ENCODE measurements at places on chromosomes 2 and 18.

- DNase-seq = no peak
Observed at GRCh38 chr18:2354292-2354691, 217.0 kb downstream of the METTL4 start.

DNA sequence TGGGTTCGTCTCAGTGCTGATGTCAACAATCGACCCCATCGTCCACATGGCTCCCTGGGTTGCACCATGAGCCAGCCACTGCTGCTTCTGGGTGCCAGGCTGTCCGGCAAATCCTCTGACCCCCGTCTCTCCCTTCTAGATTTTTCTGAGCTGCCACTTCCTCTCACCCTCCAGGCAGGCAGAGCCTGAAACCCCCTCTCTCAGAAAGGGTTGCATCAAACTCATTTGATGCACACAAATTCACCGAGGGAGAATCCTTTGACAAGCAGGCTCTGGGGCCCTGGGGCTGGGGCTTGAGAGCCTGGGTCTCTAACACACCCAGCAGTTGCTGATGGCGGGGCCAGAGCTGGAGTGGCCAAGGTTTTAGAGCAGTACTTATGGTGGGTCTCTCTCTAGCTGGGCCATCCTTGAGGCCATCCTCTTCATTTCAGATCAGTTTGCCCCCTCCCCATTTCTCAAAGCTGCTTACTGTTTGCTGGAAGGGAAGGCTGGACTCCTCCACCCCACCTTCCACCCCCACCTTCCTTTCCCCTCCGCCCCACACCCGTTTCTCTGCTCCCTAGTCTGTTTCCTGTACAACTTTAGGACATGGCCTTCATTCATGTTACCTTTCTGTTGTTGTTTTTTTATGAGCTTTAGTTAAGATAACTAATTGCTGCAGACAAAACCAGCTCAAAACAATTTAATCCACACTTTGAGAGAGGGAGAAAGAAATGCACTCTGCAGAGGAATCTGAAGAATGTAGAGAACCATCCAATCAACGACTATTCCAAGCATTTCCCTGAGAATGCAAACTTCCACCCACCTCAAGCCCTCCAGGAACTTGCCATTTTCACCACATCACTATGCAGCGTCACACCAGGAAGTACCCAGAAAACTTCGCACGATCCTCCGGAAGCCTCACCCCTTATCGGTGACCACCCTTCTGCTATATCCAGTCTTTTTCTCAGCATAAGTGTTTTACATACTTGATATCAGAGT lies 69.5 kb downstream of the ARL4C start:
- DNase-seq = no peak

DNA sequence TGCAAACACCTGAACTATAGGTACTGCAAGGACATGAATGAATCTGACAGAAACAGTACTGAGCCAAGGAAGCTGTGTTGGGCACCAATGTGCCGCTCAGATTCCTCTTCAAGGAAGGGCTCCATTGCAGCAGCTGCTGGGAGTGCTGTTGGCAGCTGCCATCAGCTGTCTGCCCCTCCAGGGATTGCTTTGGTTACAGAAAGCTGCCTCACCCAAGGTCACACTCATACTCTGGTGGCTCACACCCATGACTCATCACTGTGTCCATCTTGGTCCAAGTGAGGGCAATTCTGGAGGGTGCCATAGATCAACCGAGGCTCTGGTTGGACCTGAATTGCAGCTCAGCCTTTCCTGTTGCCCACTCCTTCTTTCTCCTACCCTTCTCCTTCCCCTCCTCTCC lies 24.4 kb upstream of the TRPM8 start:
- no peak for DNase-seq

- DNase-seq = no peak
Observed at GRCh38 chr2:38066421-38067115, 9.4 kb downstream of the CYP1B1 start.

DNA sequence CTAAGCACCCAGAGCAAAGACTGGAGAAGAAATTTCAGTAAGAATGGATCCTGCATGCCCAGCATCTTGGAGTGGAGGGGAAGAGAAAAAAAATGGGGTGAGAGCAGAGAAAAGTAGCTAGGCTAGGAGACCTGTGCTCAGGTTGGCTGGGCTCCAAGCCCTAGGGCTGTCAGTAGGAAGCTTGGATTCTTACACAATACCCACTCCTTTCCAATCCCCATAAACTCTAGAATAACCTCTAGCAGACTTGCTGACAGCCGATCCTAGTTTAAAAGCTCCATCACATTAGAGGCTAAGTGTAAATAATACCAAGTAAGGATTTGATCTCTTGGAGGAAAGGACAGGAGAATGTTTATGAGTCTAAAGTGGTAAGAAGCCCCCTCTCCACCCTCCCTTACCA lies 46.2 kb upstream of the NABP1 start:
- DNase-seq = no peak

DNA sequence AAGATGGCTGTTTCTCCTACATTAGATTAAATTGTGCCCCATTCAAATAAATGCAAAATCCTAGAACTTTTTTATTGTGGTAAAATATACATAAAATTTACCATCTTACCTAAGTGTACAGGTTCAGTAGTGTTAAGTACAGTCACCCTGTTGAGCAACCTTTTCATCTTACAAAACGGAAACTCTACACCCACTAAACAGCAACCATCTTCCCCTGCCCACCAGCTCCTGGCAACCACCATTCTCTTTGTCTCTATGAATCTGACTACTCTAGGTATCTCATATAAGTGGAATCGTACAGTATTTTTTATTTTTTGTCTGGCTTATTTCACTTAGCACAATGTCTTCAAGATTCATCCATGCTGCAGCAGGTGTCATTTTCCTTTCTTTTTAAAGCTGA lies 53.0 kb downstream of the ASXL2 start:
- no peak for DNase-seq

DNA sequence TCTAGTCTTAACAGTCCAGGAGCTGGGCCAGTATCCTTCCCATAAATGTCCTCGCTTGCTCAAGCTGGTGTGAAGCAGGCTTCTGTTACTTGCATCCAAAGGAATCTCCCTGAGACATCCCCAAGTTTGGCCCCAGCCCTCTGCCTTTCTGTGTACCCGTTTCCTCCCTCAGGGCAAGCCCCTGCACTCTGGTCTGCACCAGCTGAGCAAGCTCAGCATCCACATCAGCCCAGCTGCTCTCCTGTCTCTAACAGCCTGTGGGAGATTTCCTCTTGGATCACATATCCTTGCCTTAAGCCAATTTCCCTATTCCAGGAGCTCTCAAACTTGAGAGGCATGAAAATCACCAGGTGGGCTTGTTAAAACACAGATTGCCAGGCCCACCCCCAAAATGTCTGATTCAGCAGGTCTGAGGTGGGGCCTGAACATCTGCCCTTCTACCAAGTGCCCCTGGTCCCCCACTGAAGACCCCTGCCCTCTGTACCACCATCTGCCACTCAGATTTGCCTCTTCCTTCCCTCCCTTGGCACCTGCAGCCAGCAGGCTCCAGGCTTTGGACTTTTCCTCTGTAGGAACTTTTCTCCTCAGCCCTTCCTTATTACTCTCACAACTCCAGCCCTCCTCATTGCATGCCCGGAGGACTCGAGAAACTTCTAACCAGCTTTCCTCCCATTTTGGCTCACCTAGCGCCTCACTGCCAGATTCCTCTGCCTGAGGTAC lies 32.1 kb downstream of the REEP1 start:
- no peak for DNase-seq

DNA sequence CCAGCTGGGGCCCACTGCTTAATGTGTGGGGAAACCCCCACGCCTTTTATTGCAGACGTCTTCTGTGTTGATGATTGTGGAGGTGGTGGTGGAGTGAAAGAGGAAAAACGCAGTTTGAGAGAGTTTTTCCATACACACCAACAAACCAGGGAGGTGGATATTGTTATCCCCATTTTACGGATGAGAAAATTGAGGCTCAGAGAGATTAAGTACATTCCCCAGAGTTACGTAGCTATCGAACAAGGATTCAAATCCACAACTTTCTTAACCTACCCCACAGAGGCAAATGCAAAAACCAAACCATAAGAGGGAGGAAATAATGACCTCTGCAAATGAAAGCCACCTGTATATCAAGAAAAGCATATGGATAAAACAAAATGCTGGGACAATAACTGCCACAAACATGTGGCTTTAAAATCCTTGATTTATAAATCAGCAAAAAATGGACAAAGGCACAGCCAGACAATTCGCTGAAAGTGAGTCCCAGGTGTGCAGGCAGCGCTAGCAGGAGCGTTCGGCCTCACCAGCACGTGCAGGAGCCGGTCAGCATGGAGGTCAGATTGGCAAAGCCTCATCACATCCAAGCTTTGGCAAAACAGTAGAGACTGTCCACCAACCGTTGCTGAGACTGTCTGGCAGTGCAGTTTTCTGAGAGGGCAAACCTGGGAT lies 12.6 kb upstream of the RAB17 start:
- no peak for DNase-seq

DNA sequence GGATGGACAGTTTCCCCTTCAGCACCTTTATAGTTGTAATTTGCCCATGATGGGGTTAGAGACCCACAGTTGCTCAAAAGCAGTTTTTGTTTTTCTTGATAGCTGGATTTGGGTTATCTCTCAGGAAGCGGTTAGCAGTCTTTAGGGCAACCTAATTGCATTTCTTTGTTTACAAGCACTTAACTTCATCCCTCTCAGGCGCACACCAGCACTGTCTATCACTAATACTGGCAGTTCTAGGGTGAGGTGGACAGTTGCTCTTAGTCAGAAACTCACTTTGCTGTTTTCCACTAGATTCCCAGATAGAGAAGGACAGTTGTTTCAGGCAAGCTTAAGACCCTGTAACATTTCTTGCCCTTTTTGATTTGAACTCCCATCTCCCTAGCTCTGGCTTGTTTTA lies 146.0 kb downstream of the AGAP1 start:
- no peak for DNase-seq

DNA sequence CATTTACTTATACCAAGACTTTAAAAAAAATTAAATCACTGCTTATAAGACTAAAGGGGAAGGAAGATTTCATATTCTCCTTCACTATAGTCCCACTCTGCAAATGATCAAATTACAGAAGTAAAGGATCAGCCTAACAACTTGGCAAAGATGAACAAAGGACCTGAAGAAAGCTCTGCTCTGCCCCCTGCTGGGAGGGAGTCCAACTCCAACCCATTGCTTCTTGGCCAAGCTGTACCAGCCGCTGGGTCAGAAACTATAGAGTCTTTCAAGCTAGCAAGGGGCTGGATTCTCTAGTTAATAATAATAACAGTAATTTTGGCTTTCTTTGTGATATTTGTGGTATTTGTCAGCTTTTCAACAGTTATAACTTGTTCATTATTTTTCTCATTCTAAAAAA lies 927.0 kb upstream of the CRIM1 start:
- DNase-seq = no peak

DNA sequence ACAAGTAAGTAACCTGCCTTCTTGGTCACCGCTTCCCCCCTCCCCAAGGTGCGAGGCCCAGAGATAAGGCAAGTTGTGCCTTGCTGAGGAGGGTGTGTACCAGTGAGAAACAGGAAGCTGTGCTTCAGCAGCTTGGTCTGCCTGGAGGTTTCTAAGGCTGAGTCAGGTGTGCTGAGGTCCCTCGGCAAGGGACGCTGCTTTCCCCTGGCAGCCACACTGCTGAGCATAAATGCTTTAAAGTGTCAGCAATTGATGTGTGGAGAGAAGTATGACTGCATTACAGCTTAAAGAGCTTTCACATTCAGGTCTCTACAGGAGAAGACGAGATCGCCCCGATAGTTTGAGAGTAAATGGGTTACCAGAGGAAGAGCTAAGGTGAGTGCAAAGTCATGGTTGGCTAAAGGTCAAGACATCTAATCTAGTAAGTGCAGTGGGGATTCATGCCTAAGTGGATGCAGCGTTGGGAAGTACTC lies 86.9 kb downstream of the LIMS1 start:
- DNase-seq = no peak

Measured in NCI-H526 treated with DMSO at 0.1 percent for 48 hours (cell line).